Osteocyte (in vitro differentiated cells): ENCODE measurements at places on chromosomes 1 and 21. TPM values are rescaled to one million over a fixed set of nuclear protein-coding genes. Genes with fewer than 3 reads are reported as not detected.

DNA sequence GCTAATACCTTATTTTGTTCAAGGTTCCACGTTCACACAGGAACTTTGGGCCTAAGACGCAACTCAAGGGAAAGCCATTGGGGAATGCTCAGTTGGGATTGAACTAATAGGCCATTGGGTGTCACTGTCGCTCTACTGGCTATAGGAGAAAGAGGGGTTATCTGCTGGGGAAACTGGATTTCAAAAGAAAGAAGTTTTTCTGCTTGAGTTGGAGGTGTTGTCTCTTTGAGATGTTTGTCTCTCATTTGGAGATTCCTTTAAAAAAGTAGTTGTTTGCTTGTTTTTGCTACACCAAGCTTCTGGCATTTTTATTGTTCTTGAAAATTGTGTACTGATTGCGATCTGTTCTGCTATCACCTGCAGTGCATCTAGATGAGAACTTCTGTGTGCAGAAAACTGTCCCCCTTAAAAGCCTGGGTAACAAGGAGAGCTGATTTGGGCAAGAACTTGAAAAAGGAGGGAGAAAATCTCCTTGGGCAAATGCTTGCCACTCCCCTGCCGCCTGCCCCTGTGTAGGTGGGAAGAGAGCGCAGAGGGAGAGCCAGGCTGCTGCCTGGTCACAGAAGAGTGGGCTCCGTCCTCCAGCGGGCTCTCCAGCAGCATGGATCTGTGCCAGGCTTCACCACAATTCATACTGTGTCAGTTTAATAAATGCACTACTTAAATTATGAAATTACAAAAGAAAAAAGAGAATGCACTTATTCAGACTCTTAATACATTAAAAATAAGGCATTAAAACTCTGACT is 39.9 kb downstream of the PEX14 start:
- DNase-seq = no peak

GRCh38 chr1:28365864-28366263 is 3.7 kb upstream of the PHACTR4 start:
- DNase-seq = no peak

DNA sequence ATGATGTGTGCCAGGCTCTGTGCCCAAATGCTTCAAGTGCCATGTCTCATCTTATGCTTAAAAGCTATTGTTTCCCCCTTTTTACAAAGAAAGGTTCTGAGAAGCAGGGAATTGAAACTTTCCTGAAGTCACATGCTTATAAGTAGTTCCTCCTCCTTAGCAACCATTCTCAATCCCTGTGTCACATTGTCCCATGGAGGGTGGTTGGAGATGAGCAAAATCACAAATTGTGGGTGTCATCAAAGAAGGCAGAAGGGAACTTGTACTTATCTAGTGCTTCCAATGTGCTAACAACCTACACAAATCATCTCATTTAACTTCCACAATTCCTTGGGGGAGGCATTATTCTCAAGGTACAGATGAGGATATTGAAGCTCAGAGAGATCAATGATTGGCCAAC is 10.1 kb upstream of the ERICH3 start:
- no peak for DNase-seq

DNA sequence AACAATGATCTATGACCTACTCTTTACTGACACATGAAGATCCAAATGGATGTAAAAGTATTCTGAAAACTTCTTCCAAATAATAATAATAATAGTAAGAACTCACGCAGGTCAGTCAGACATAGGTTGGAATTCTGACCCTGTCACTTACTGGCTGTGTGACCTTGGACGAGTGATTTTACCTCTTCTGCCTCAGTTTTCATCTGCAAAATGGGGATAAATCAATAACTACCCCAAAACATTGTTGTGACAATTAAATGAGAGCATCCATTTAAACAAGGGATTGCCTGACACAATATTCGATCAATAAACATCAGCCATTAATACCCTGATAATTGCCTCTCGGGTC is 556 bp downstream of the MECR start:
- DNase-seq = no peak

GRCh38 chr1:203038891-203039608 is 12.8 kb downstream of the PPFIA4 start:
- DNase-seq = no peak

Gene UMODL1
- total RNA-seq = 0.68 TPM in 1 of 2 replicates, not detected in the other

Gene LCE3E
- not detected in 2 replicates for total RNA-seq

Gene KCNK1
- not detected in 2 replicates for total RNA-seq

- no peak for DNase-seq
Measured at GRCh38 chr1:103525114-103525606, 339 bp upstream of the RNPC3 start.

Gene SLC30A10
- 0.13 TPM in 1 of 2 replicates, not detected in the other for total RNA-seq

Gene DAB1
- 0.21 and 0.27 TPM in 2 replicates for total RNA-seq

Gene LY9
- not detected in 2 replicates for total RNA-seq

DNA sequence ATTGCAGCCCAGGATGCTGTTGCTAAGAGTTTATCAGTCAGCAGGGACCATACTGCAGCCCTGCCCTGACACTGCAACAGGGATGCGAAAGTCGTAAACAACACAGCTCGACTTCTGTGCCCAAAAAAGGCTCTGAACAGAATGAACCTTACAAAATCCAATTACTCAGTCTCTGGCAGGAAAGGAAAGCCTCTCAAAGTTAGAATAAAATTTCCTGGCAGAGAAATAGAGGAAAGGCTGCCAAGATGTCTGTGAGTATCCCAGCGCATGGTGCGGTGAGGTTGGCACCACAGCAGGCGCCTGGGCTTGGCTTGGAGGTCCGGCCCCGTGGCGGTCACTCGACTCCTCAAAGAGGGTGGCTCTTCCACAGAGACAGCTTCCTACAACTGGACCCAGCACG is 185.8 kb downstream of the PCP4 start:
- no peak for DNase-seq

GRCh38 chr1:111729271-111729921 is 9.8 kb downstream of the INKA2 start:
- peak; percentile 80 for DNase-seq

- no peak for DNase-seq
Measured at GRCh38 chr1:43307458-43308158, 6.8 kb downstream of the TIE1 start.

DNA sequence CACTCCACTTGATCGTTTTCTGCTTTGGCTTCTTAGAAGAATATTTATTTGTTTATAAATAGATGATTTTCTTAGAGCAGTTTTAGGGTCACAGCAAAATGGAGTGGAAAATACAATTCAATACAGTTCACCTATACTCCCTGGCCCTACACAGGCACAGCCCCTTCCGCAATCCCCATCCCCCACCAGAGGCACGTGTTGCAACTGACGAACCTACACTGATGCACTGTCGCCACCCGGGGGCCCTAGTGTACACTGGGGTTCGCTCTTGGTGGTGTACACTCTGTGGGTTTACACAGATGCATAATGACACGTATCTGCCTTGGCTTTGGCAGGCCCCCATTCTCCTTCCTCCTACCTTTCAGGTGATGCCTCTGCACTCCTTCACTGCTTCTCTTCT is 8.0 kb downstream of the ECHDC2 start:
- no peak for DNase-seq

DNA sequence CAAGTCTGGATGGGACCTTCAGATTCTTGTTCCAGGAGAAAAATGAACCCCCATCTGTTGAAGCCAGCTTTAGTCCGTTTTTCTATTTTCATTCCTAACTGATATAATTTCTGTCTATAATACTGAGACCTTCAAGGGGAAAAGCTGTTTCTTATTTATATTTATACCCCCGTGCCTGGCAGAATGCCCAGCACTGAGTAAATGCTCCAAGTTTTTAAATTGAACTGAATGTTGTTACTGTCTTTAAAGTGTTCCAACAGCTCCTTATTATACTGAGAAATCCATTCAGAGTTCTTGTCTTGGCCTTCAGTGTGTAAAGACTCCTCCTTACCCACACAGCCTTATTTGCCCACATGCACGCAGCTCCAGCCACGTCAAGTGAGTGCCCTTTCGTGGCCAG is 178.6 kb upstream of the HMGB4 start:
- DNase-seq = no peak

Gene OR2L5
- not detected in 2 replicates for total RNA-seq

DNA sequence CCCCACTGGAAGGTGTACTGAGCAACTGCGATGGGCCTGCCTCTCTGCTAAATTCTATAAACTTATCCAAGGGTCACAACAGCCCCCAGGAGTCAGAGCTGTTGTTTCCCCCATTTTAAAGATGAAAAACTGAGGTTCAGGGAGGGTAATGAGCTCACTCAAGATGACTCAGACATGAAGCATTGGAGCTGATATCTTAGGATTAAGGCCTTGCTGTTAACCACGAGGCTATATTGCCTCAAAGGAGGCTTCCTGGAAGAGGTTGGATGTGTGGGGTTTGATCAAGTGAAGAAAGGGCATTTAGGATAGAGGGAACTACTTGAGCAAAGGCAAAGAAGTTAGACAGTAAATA is 6.7 kb downstream of the LDLRAP1 start:
- DNase-seq = no peak

Gene SHISAL2A
- not detected in 2 replicates for total RNA-seq

DNA sequence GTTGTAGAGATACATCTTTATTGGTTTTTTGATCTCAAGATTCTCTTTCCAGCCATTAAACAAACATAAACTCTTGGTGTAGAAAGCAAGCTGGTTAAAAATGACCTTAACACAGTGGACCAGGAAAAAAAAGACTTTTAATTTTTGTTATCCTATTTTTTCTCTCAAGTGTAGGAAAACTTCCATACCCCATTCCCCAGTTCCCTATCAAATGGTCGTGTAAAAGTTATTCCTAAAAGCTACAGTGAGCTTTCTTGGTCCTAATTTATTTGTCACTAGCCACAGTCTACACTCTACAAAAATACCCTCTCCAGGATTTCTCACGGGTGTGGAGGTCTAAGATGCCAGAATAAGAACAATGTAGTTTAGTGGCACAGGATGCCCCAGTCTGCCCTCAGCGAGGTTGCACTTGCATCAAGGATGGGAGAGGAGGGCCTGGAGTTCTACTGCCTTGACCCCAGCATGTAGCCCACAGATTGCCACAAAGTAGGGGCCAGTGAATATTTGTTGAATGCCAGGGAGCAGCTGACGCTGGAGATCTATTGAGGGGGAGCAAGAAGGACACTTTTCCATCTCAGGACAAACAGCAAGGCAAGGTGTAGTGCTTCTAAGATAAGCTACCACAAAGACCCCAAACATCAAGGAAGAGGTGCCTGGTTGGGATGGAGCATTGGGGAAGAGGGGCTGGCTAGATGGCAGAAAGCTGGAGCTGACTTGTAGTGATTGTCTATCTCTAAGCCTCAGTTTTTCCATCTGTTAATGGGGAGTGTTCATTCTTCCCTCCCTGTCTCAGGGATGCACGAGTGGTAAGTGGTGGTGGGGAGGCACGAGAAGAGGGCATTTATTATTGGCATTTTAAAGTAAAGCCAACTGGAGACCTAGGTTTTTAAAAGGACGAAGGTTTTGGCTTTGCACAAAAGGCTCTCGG is 1.8 kb downstream of the MYCL start:
- DNase-seq = no peak

DNA sequence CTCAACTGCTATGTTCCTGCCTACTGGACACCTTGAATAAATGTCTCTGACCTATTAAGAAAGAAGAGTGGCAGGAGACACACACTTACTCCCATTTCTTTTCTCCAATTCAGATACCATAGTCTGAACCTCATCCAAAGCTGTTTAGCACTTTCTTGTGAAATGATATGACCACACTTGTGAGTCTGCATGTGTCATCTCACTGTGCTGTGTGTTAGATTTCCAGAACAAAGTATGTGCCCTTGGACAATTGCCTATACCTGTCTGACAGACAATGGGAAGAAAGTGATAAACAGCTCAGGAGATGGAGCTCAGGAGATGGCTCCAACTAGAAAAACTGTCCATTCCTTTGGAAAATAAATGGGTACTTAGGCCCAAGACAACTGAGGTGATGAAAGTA is 48.4 kb downstream of the USP48 start:
- no peak for DNase-seq

DNA sequence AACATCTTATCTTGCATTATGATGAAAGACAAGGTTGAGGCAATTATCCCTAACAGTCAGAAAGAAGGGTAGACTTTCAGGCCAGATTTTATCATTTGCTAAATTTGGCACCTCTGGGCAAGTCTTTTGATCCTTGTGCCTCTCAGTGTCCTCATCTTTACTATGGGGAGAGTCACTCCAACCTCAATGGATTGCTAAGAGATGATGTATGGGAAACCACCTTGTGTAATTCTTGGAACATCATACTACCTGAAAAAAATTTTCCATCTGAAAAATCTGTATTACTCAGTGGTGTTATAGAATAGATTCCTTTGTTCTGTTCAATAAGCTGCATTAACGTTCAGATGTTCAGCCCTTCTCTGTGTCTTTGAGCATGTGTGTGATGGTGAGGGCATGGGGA is 230.7 kb downstream of the TGFB2 start:
- DNase-seq = no peak

GRCh38 chr1:3998086-3998485 is 98.0 kb upstream of the C1orf174 start:
- no peak for DNase-seq

Gene SLC26A9
- total RNA-seq = not detected in 2 replicates

DNA sequence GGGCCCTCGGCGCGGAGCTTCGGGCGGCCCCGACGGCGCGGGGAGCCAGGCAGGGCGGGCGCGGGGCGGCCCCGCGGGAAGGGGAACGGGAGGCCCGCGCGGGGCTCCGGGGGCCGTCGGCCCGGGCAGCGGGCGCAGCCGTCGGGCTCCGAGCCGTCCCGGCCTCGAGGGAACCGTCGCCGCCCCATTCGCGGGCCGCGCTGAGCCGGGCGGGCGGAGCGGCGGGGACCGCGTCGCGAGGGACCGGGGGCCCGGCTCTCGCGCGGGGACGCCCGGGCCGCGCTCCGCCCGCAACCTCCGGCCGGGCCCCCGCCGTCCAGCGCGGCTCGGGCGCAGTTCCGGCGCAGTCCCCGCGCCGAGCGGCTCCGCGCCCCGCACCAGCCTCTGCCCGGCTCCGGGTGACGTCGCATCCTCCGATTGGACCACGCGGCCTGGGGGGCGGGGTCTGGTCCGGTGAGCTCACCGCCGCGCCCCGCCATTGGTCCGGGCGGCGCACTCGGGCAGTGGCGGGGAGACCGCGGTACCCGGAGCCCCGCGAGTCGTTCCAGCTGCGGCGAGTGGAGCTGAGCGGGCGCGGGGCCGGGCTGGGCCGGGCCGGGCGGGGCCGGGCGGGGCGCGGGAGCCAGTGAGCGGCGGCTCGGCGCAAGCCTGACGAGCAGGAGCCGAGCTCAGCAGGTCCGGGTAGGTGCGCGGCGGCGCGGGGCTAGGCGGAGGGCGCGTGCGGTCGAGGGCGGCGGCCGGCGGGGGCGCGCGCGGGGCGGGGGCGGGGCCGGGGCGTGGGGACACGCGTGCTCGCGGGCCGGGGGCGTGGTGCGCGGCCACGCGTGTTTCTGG is 66.7 kb upstream of the VAMP3 start:
- DNase-seq = peak; percentile 98

Gene VASH2
- 3.3 and 3.7 TPM in 2 replicates for total RNA-seq

DNA sequence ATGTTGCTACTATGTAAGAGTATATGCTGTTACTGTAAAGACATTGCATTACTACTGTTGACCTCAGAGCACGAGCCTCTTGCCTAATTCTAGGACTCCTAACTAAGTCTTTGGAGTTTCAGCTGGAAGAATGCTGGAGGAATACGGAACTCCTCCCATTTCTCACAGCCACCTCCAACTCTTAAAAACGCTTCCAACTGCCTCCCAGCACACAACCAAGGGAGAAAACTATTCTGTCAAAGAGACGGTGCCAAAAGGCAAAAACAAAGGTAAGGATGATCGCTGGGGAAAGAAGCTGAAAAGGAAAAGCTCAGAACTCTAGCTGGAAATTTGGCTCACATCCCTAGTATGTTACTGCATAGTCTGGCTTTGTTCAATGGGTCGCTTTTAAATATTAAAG is at the start of gene FMO2:
TSS of gene FMO2 (plus strand) at position 210 of the 400 bp plus-strand sequence. CDS start 414 bp downstream, outside the sequence.
- DNase-seq = no peak
